ENCODE measurements at places on chromosomes 7 and 10.

DNA sequence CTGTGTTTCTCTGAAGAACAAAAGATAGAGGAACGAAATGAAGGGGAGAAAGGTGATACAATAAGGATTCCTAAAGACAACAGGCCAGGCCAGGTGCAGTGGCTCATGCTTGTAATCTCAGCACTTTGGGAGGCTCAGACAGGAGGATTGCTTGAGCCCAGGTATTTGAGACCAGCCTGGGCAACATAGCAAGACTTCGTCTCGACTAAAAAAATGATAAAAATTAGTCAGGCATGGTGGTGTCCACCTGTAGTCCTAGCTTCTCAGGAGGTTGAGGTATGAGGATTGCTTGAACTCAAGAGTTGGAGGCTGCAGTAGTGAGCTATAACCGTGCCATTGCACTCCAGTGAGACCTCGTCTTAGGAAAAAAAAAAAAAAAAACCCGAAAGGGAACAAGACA is 41.4 kb upstream of the FAM3C start:
- DNase-seq, result no peak

- DNase-seq, result no peak
Observed at GRCh38 chr10:72593963-72594362, 31.9 kb downstream of the MICU1 start.

DNA sequence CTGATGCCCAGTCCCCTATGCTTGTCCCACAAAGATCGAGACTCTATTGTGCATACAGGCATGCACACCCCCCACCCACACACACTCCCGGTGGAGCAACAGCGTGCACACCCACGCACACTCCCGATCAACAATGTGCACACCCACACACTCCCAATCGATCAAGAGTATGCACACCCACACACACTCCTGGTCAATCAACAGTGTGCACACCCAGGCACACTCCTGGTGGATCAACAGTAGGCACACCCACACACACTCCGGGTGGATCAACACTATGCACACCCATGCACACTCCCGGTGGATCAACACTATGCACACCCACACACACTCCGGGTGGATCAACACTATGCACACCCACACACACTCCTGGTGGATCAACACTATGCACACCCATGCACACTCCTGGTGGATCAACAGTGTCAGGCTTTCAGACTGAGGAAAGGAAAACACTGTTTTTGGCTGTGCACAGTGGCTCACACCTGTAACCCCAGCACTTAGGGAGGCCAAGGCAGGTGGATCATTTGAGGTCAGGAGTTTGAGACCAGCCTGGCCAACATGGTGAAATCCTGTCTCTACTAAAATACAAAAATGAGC is 118.8 kb downstream of the PTPRN2 start:
- no peak for DNase-seq

DNA sequence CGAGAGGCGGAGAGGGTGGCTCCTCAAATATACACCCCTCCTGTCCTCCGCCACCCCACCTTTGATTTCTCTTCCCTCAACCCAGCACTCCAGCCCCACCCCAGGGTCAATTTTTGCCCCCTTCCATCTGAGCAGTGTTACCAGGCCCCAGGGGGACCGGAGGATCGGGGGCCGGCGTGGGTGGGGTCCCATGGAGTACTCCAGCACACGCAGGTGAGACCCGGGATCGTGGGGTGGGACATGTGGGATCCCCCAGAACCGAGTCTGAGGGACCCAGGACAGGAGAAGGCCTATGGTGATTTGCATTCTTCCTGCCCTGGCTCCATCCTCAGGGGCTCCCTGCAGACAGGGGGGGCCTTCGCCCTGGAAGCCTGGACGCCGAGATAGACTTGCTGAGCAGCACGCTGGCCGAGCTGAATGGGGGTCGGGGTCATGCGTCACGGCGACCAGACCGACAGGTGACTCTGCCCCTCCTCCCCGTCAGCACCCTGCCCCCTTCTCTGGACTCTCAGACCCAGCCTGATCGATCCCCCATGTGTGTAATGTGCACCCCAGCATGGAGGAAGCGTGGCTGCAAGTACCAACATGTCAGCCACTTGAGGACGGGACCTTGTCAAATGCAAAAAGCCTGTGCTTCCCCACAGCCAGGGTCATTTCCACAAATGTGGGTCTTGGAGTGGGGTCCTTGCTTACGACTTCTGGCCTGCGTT is 744 bp downstream of the TRIP6 start:
- DNase-seq, result no peak

DNA sequence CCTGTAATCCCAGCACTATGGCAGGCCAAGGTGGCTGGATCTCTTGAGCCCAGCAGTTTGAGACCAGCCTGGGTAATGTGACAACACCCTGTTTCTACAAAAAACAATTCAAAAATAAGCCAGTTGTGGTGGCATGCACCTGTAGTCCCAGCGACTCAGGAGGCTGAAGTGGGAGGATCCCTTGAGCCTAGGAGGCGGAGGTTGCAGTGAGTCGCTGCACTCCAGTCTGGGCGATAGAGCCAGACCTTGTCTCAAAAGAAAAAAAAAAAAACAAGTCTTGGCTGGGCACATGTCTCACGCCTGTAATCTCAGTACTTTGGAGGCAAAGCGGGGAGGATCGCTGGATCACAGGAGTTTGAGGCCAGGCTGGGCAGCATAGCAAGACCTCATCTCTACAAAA is 74.6 kb upstream of the PDSS1 start:
- no peak for DNase-seq

GRCh38 chr10:60733517-60733822 is 44.8 kb upstream of the CDK1 start:
- DNase-seq, result no peak

- no peak for DNase-seq
Observed at GRCh38 chr10:1227510-1228402, 171.6 kb downstream of the WDR37 start.

GRCh38 chr10:124095096-124095495 is 1.7 kb upstream of the CHST15 start:
- DNase-seq, result no peak

- peak; percentile 24 for DNase-seq
Observed at GRCh38 chr7:23938937-23939552, 229.0 kb downstream of the STK31 start.

- no peak for DNase-seq
Observed at GRCh38 chr7:155953781-155954549, 141.7 kb upstream of the SHH start.

DNA sequence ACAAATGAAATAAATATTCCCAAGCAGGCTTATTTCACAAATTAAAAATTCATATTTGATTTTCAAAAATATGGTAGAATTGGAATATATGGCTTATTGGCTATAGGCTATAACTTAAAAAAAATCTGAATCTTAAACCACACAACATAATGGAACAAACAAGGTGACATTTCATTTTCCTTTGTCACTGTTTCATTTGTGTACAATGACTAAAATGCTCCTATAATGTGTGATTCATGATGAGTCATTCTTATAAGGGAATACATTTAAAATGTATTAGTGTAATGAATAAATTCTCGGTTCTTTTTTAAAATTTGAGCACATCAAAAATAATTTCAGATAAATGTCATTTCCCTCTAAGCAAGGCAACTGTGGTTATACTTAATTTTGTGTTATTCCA is 148.0 kb upstream of the ANK3 start:
- DNase-seq, result no peak

GRCh38 chr7:133081599-133082389 is at the start of gene CHCHD3:
CHCHD3 (minus strand) TSS chr7:133082090; CDS start chr7:133081937, 153 bp downstream.
- peak; percentile 98 for DNase-seq

GRCh38 chr7:31890766-31891165 is 179.4 kb downstream of the PDE1C start:
- no peak for DNase-seq

DNA sequence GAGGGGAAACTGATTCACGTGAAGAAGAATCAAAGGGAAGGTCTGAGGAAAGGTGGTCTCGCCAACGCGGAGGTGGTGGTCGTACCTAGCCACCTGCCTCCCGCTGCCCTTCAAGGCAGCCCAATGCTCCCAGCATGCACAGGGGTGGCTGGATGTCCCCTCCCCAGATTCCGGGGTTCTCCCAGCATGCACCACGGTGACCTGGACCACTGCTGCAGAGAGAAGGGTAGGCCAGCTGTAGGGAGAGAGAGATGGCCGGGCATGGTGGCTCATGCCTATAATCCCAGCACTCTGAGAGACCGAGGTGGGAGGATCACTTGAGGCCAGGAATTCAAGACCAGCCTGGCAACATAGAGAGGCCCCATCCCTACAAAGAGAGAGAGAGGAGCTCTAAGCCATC is 32.4 kb upstream of the PPP2R2D start:
- DNase-seq, result no peak

- no peak for DNase-seq
Observed at GRCh38 chr10:100829933-100830727, 82.6 kb upstream of the SLF2 start.

- DNase-seq, result peak; percentile 56
Observed at GRCh38 chr7:2928613-2929311, 84.7 kb upstream of the GNA12 start.

GRCh38 chr7:117603627-117604026 is 123.8 kb downstream of the CFTR start:
- no peak for DNase-seq

GRCh38 chr10:48910548-48910947 is 29.1 kb downstream of the LRRC18 start:
- no peak for DNase-seq

GRCh38 chr7:4803397-4804241 is 28.2 kb downstream of the AP5Z1 start:
- DNase-seq, result no peak

GRCh38 chr10:103540722-103541121 is 47.2 kb downstream of the NEURL1 start:
- no peak for DNase-seq

GRCh38 chr10:44460416-44460815 is 75.5 kb upstream of the CXCL12 start:
- DNase-seq, result no peak

DNA sequence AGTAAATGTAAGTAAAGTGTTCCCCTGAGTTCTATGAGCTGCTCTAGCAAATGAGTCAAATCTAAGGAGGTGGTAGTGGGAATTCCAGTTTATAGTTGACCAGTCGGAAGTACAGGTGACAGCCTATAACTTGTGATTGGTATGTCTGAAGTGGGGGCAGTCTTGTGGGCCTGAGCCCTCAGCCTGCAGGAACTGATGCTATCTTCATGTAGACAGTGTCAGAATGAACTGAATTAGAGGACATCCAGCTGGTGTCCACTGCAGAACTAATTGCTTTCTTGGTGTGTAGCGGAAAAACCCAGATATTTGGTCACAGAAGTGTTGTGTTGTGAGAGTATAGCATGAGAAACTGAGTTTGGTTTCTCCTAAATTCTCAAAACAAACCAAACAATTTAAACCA is 127.9 kb upstream of the AMPH start:
- no peak for DNase-seq

DNA sequence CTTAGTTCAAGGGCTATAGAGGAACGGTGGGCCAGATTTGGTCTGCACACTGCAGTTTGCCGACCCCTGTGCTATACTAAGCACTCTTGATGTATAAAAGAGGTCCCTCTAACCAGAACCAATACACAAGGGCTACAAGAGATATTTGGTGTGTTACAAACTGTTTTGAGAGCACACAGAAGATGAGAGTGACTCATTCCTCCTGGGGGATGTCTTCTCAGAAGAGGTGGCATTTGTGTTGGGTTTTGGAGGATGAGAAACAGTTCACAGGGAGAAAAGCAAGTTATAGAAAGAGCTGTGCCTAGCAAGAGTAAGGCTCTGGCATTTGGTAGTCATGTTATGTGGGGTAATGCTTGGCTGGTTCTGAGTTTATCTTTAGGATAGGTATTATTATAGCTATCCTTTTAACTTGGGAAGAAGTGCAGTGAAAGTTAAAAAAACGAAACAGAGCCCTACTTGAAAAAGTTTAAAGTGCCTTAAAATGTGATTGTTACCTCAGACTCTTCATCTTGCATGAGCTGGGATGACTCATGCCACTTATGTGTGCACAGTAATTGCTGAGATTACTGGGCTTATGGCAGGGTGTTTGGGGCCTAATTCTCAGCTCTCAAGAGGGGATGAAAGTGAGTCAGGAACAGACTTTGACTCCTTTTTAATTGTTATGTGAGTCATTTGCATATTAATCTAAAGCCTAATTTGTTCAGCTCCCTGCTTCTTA is 160.4 kb downstream of the KIF20B start:
- no peak for DNase-seq

DNA sequence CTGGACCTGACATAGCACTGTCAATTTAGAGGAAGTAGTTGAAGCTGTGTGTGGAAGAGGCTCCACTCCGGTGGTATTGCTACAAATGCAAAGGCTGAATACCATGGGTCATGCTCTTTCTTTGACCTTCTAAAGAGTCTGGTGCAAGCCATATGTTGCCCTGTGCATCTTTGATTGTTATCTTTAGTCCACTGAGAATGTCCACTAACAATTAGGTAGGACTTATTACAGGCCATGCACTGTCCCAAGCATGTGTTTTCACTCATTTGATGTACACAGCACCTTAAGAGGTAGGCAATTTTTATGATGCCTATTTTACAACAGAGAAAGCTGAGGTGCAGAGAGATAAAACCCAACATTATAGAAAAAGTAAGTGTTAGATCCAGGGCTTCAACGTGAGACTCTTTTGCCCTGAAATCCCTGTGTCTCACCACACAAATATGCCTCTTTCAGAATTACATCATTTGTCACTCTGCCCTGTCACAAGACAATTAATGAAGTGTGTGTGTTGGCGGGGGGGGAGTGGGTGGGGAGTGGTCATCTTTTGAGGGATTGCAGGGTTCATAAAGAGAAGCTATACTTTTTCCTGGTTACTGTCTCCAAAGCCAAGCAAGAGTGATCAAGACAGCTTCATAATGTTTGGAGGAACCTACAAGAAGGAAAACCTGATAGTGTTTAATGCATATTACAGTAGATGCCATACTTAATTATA is 637.6 kb upstream of the IGFBP3 start:
- DNase-seq, result no peak

DNA sequence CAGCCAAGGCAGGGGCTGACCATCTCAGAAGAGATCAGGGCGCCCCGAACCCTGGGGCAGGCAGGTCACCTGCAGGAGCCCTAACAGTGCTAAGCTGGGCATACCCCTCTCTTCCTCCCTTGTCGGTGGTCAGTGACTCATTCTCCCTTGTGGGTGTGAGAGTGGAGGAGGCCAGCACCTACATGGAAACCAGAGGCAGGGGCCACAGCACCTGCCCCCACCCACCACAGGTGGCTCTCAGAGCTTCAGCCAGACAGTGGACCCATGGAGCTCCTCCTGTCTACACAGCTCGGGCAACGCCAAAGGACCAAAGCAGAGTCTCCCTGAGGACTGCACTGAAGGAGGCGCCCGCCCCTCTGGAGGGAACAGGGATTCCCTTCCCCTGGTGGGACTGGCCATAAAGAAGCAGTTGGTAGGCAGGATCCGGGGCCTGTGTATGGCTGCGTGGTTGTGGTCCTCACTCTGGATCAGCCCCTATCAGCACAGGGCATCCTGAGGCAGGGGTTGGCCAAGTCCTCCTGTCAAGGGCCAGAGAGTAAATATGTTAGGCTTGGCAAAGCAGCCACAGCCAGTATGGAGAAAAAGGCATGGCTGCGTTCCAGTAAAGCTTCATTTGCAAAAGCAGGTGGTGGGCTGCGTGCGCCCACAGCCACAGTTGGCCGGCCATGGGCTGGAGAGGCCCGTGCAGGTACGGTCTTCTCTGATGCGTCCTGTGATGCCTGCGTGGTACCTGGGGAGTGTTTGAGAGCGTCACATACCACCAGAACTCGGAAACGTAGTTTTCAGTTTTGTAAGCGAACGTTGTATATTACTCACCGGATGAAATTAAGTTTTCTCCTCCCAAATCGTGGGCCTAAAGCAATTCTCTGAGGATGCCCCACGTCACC is 198.2 kb downstream of the EBF3 start:
- no peak for DNase-seq

Measured in NCI-H1694 (cell line).